ENCODE measurements at places on chromosomes 7 and 10. TPM values are rescaled to one million over a fixed set of nuclear protein-coding genes. Genes with fewer than 3 reads are reported as not detected.

DNA sequence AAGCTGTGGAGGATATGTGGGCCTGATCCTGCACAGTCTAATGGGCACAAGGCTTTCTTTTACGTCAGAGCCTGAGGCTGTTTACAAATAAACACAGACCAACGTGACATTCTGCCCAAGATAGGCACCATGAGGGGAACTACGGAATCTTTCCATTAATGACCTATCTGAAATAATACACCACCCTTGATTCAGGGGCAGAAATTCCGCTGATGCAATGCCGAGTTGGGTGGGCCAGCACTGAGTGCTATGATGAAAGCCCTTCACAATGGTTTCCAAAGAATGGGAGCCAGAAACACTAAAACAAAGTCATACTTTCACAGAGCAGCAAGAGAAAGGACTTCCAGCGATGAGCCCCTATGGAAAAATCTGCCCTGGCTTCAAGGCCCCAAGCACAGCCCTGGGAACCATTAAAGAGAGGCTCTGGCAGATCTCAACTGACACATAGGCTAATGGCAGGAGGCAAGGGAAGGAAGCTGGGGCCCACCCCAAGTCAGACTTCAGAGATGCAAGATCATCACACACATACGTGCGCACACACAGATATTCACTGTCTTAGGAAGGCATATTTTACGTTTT, 72.2 kb upstream of the DLX6 start:
- no peak for DNase-seq

GRCh38 chr7:120442838-120443237, 169.9 kb downstream of the KCND2 start:
- no peak for DNase-seq

The PTPRN2 gene
- 1.9 TPM for polyA plus RNA-seq

The PRDX3 gene
- 127 TPM for polyA plus RNA-seq

The ENTPD7 gene
- polyA plus RNA-seq: 2.2 TPM

The CCDC172 gene
- polyA plus RNA-seq: not detected

DNA sequence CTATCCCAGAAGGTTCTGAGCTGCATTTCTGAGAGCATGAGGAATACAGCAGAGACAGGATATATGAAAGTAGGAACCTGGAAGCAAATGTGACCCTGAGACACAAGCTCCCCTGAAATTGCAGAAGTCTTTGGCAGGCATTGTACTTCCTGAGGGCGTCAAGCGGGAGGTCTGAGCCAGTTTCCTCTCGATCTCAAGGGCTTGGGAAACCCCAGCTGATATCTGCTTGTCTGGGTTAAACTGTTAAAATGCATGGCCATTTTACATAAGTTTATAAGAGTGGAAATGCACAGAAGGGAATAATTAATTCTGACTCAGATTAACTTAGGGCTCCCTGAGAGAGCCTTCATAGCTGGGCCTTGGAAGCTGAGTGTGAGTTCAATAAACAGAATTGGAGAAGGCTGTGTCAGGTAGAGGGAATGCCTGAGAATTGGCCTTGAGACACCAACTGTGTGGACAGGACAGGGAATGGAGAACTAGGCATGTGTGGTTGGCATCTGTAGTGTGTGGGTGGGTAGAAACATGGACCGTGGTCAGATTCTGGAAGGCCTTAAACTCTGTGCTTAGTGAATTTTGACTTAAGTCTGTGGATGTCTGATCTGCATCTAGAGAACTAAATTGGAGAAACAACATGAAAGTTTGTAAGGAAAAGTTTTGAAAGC, 53.3 kb downstream of the WIPF3 start:
- no peak for DNase-seq

GRCh38 chr7:130489140-130489983, 2.5 kb upstream of the MEST start:
- DNase-seq: no peak

DNA sequence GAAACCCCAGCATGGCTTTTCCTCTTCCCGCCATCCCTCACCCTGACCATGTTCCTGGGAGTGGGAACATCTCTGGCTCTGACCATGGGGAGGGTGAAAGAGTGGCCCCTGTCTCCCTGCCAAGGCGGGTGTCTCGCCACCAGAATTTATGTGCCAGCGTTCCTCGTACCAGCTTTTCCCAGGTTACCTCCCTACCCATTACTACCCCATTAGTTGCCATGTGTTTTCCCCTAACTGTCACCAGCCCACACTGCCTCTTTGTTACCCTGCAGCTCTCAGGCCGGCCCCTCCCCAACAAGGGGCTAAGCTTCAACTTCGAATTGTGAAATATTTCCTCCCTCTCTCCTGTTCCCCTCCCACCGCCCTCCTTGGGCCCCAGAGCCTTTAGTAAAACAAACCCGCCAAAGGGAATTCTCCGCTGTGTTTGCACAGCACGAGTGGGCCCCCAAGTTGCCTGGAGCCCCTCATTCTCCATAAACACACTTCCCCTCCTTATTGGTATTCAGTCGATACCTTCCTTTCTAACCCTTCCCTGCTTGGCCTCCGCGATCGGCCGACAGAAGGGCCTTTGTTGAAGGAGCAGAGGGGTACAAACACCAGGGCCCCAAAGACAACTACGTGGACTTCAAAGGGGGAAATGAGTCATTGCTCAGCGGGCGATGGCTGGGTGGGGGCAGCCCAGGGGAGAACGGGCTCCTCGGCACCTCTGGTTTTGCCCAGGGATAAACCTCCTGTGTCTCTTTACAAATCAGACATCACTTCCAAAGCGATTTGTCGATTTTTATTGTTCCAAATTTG, 45.5 kb downstream of the SLIT1 start:
- no peak for DNase-seq

The TSPAN15 gene
- polyA plus RNA-seq: 15.9 TPM

DNA sequence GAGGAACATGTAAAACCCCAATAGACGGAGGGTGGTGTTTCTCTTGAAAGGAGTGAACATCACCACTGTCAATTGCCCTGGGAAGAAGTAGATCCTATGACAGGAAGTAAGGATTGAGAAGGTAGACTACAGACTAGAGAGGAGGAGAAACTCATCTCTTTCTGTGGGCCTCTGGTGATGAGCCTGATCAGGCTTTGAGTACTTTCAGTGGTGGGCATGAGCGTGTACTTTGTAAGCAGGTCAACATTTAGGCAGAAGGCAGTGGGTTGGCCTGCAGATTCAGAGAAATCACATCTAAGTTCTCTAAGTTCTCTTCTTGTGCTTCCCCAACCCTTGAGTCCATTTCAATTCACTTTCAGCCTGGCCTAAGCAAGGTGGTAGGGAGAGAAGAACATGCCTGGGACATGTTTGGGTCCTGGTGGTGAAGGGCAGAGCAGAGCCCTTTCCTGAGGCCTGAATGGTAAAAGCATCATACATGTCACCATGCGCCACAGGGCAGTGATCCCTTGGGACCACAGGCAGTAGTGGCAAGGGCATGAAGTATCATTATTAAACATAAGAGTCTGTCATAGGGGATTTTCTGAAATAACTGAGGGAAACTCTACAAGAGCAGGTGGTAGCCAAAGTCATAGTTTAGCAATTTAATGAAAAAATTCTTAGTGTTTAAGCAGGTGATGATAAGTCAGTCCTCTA, 56.4 kb upstream of the ANKRD1 start:
- no peak for DNase-seq

- DNase-seq: no peak
Observed at GRCh38 chr10:110867807-110868465, 3.8 kb upstream of the PDCD4 start.

- no peak for DNase-seq
Observed at GRCh38 chr7:17155529-17155928, 142.9 kb upstream of the AHR start.

- DNase-seq: no peak
Observed at GRCh38 chr10:44295644-44296241, 89.2 kb downstream of the CXCL12 start.

- DNase-seq: no peak
Observed at GRCh38 chr7:64606385-64606784, 43.5 kb upstream of the ZNF680 start.

- DNase-seq: no peak
Observed at GRCh38 chr7:77222065-77222464, 22.4 kb upstream of the FGL2 start.

- no peak for DNase-seq
Observed at GRCh38 chr7:112784603-112785002, 5.6 kb downstream of the TMEM168 start.

The HOGA1 gene
- polyA plus RNA-seq: not detected

DNA sequence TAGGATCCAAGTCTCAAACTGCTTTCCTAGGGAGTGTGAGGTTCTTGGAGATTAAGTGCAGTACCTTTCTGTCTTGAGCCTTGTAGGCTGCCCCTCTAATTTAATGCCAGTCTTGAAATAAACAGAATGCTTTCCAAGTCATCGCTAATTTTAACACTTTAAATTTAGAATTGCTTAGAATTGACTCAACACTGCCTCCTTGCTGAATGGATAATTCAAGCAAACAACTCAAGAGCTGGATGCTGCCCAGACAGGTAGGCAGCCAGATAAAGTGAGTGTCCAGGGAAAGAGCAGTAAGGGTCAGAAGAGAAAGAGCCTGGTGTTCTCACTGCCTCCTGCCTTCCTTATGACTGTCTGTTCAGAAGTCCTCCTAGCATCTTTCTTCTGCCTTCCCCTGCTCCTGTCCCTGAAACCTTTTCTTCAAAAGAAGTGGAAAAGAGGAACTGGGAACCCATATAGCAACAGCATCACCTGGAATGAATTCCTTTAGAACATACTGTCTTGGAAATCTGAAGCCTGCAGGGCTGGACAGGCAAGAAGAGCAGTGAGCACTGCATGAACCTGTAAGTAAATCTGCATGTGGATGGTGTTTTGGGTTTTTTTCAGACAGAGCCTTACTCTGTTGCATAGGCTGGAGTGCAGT, 3.1 kb upstream of the GOT1 start:
- no peak for DNase-seq

DNA sequence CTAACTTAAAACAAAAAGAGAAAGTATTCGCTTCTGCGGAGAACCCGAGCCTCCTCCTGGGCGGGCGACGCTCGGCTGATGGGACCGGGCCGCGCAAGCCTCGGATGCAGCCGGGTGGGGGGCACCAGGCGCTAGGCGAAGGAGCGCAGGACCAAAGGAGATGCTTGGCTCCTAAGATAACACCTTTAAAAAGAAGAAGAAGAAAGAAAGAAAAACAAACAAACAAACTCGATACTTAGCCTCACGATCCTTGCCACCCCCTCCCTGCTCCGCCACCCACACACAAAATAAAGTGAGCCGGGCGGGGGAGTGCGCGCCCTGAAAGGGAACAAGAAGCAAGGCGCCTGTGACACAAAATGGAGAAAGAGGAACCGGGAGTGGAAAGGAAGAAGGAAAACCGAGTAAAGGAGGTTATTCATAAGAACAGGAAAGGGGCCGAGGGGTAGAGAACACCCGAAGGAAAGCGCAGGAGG, 34.0 kb upstream of the EBLN1 start:
- peak; percentile 78 for DNase-seq

- no peak for DNase-seq
Observed at GRCh38 chr10:71623098-71623985, 96.2 kb downstream of the C10orf105 start.

DNA sequence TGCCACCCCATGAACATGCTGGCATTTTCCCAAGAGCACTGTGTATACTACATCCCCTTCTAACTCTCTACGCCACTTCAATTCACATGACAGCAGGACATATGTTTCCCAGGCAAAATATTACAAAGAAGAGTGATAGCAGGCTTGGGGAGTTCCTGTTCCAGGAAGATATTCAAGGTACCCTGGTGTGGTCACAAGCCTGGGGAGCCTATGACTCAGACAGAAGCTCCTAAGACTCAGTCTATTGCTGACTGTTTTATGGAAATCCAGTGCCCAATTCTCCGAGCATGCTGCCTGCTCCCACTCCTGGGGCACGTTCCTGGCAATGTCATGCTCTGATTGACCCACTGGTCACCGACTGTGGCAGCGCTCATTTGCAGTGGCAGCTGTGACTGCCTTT, 23.5 kb upstream of the ABLIM1 start:
- DNase-seq: no peak

The EGR2 gene
- not detected for polyA plus RNA-seq

The SYT15 gene
- 0.10 TPM for polyA plus RNA-seq

- no peak for DNase-seq
Observed at GRCh38 chr7:131934452-131934851, 378.0 kb upstream of the PODXL start.

The TMEM196 gene
- not detected for polyA plus RNA-seq

Data from CD4-positive, alpha-beta memory T cell (primary cell).